ENCODE measurements at places on chromosomes 3 and 15.

- DNase-seq, result no peak
Observed at GRCh38 chr15:95326431-95327182, 1003.9 kb upstream of the NR2F2 start.

DNA sequence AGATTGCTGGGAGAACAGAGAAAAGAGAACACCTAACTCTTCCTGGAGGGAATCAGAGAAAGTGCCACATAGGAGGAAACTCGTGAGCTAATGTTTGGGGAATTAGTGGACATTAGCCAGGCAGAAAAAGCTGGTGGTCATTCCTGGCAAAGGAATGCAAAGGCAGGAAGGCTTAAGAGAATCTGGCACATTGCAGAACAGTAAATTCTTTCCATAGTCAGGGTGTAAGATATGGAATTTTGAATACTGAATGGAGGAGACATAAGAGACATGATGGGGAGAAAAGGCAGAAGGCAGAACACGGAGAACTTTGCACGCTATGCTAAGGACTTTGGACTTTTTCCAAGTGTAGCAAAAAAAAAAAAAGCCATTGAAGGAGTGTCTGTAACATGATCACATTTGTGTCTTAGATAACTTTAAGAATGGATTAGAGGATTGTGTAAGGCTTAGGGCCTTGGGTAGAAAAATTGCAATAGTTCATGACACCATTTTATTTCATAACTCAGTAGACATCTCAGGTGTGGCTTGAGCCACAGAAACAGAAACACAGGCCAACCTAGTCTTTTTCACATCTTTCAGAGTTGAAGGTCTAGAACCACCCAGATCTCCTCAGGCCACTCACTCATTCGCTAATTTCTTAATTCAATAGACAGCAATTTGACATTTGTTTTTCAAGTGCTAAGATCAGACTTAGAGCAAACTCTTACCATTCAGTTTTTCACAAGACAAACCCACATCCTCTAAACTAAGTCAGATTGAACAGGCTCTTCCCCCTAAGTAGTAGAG lies 31.2 kb upstream of the CCDC80 start:
- DNase-seq, result no peak

GRCh38 chr15:31503758-31504461 lies 177.3 kb downstream of the KLF13 start:
- no peak for DNase-seq

GRCh38 chr3:161821591-161821990 lies 325.0 kb downstream of the OTOL1 start:
- DNase-seq, result no peak

DNA sequence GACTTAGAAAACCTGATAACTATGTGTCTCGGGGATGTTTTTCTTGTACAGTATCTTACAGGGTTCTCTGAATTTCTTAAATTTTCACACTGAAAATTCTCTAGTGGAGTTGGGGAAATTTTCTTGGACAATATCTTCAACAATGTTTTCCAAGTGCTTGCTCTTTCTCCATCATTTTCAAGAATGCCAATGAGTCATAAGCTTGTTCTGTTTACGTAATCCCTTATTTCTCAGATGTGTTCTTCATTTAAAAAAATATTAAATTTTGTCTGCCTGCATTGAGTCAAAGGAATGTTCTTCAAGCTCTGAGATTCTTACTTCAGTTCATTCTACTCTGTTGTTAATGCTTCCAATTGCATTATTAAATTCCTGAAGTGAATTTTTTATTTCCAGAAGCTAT lies 21.9 kb upstream of the PLSCR2 start:
- no peak for DNase-seq

DNA sequence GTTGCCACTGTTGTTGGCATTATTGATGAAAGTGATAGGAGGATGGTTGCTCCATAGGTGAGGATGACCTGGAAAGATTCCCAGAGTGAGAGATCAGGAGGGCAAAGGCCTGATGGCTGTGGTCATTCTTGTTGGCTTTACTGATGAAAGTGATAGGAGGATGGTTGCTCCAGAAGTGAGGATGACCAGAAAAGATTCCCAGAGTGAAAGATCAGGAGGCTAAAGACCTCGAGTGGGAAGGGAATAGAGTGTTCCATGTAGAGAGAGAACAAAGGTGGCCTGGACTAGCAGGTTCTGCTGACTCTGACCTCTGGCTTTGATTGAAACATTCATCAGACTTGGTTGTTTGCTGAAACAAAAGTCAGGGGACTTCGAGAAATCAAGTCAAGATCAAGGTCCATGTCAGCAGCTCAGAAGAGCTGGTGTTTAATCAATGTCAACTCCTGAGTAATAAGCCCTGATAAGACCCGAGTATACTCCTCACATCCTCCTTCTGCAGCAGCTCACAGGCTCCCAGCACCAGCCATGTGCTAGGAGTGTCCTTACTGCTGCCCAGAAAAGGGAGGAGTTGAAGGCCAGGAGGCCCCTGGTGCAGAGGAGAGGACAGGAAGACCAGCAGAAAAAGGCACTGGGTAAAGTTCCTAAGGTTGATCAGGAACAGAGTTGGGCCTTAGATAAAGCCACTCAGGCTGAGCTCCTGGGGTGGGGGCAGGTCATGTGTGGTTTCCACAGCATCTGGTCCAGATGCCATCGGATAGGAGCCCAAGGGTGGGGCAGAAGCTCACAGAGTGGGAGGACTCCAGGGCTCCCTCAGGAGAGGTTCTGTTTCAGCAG lies 19.9 kb downstream of the CYP8B1 start:
- DNase-seq, result no peak

DNA sequence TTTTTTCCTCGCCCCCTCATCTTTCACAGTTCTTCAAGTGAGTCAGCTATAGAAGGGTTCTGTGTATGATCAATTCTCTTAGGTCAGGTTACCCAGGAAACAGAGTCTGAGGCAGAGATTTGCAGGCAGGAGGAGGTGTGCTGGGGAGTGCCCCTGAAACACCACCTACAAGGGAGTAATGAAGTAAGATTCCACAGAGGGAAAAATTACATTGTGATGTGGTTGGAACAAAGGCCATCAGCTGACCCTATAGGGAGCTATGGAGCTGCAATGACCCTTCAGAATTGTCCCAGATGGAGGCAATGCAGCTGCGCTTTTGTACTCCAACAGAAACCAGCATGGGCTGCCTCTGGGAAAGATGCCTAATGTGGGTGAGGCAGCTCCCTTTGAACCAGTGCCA lies 142.2 kb upstream of the CNTN3 start:
- DNase-seq, result no peak

DNA sequence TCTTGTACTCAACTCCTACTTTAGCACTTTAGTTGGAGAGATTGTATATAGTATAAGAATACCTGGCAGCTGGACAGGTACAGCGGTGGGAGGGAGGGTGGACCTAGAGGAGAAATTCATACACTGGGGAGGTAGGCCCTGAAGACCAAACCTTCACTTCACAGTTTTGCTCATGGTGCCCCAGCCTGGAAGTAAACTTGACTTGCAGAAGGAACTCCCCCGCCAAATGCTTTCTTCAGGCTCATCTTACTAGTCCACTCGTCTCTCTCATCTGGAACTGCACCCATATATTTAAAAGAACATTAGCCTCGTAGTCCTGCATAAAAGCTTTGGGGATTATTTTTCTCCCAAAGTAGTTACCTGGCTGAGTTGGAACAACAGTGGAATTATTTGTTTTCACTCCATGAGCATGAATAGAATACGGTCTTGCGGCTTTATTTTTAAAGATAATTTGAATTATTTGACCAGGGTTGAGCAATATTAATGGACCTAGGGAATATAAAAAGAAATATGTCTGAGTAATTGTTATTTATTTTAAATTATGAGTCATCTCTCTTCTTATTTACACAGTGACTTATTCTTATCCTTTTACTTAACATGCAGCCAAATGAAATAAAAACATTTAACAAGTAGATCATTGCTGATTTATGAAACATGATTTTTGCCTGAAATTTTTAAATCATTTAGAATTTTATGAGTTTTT lies 25.5 kb upstream of the CP start:
- no peak for DNase-seq

DNA sequence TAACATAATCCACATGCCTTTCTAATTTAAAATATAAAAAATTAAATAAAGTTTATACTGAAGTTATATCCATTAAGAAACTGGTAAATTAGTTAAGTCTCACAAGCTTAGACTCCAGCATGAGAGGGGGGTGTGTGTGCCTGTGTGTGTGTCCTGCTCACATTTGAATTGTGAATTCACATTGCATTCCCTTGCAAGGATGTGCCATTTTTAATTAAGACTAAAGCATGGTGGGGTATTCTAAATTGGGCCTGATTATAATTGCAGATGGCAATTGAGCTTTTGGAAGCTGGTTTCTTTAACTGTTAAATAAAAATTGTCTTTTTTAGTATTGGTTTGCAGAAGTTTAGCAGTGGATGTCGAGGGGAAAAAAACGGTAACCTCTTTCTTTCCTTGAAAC lies 56.9 kb downstream of the PTPRG start:
- no peak for DNase-seq

GRCh38 chr3:3633761-3634160 lies 165.5 kb upstream of the LRRN1 start:
- DNase-seq, result no peak

GRCh38 chr3:107977221-107978130 lies 113.4 kb downstream of the CD47 start:
- no peak for DNase-seq

GRCh38 chr15:66151809-66152208 lies 101.7 kb downstream of the MEGF11 start:
- DNase-seq, result peak; percentile 63

DNA sequence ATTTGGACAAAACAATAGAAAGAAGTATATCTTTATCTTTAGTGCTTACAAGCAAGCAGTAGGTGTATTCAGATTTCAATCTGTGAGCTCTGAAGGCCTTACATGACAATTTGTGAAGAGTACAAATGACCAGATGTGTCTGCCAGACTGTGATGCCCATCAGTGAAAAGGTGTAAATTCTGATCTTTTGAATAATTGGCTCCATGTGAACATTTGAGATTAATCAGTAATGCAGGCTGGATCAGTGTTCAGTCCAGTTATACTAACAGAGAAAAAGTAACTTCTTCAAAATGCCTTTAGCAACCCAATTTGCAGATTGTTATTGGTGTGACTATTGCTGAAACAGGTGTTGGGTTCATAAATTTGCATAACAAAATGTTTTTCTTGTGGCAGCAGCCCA lies 5.2 kb downstream of the IQCH start:
- DNase-seq, result no peak

DNA sequence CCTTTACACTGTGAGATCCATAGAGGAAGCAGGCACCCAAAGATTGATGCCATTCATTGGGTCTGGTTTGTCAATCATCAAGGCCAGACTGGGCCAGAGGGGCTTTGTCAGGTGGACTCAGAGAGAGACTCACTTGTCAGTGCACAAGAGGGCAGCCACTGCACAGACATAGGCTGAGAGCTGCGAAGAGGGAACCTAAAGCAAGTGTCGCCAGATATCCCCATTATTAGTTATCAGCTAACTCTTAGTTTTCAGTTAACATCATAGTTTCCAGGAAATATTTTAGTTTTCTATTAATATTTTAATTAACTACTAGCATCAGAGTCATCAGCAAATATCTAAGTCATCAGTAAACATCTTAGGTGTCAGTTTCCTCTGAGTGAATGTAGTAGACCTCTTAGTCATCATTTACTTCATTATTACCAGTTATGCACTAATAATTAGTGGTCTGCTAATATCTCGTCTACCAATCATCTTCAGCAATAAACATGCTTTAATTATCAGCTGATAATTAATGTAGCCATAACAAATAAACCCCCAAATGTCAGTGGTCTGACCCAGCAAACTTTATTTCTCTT lies 41.7 kb upstream of the LIMD1 start:
- no peak for DNase-seq

DNA sequence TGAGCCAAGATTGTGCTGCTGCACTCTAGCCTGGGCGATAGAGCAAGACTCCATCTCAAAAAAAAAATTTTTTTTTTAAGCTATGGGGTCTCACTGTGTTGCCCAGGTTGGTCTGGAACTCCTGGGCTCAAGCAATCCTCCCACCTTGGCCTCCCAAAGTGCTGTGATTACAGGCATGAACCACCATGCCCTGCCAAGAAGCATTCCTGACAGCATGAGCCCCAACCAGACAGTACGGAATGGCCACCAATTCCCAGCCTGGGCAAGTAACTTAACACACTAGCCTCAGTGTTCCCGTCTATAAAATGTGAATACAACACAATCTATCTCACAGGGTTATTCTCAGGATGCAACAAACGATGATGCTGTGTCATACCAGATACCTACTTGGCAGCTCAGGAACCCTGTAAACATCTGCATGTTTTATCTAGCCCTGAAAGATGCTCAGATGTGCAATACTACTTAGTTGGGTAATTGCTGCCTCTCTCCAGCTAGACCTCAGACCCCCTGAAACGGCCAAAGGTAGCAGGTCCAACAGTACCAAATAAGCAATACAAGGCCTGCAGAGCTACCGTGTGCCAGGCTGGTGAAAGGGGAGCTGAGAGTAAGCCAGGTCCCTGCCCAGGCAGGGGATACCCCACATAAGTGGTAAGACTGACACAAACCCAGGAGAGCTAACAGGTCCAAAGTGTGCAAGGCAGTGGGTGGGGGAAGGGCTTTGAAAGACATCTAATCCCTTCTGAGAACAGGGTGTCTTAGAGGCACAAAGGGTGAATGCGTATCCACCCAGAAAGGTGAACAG lies 1.9 kb downstream of the TKT start:
- no peak for DNase-seq

DNA sequence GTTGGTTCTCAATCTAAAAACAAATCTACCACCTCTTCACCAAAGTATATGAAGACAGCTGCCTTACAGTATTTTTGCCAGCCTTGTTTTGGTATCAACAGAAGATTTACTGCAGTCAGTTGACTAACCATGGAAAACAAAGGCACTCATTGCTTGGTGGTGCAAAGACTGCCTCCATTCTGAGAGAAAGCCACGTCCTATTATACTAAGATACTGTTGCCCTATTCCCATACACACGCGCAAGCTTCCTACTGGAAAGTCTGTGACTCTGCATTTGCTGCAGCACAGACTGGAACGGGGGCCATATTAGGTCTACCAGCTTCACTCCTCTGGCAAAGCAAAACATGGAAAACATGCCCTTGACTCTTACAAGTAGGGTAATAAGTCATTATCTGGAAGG lies 18.0 kb downstream of the MTMR10 start:
- DNase-seq, result no peak

DNA sequence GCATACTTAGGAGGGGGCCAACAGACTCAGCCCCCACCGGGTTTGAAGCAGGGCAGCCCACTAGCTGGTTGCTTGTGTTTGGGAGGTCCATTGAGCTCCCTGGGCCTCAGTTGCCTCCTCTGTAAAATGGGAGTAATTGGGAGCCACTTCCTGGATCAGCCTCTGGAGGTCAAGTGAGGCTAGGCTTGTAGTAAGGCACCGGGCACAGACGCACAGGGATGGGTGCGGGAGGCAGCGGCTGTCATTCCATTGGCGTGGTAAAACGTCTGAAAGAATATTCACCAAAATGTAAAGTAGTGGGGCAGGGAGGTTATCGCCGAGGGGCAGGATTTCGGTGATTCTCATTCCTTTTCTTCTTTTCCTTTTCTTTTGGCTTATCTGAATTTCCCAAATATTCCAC lies 64.6 kb downstream of the TLE3 start:
- no peak for DNase-seq
